ENCODE measurements at places on chromosomes 7 and 10. TPM values are rescaled to one million over a fixed set of nuclear protein-coding genes. Genes with fewer than 3 reads are reported as not detected.
A peak's percentile ranks its signal among the peaks of the same experiment; 100 is the strongest.

GRCh38 chr10:132282667-132283603, 24.8 kb downstream of the STK32C start:
- no peak for DNase-seq

DNA sequence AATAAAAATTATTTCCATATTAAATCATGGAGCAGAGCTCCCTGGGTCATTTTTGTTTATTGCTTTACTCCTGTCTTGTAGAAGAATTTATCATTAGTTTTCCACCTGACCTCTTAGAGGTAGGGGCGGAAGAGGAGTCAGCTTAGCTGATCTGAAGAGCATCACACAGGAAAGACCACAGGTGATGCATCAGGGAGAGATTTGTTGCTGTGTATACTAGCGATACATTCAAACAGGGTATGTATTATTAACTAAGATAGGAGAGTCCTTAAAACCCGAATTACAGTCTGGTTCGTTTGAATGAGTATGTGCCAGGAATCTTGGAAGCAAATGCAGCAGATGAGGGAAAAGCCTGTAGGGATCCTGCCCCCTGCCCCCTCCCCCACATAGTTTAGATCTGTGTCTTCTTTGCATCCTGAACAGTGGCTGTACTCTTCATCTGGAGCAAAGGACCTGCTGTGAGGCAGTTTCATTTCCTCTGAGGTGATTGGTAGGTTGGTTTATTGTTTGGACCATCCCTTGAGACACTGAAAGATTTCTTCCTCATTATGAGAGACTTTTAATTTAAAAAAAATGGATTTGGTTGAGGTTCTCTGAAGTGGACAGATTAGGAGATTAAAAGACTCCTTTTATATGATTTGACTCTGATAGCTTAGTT, 177.0 kb downstream of the SND1 start:
- no peak for DNase-seq

GRCh38 chr10:88850712-88851111, 932 bp downstream of the ANKRD22 start:
- no peak for DNase-seq

The ADO gene
- polyA plus RNA-seq = 8.0 TPM

- peak; percentile 29 for DNase-seq
These were observed 694.8 kb downstream of the KCNMA1 start for GRCh38 chr10:76942628-76943416.

The IGFBP3 gene
- polyA plus RNA-seq = 692 TPM

- DNase-seq = no peak
These were observed 253.0 kb downstream of the AGMO start for GRCh38 chr7:15308821-15309220.

The IFIT1B gene
- polyA plus RNA-seq = not detected

The FAM25C gene
- not detected for polyA plus RNA-seq

DNA sequence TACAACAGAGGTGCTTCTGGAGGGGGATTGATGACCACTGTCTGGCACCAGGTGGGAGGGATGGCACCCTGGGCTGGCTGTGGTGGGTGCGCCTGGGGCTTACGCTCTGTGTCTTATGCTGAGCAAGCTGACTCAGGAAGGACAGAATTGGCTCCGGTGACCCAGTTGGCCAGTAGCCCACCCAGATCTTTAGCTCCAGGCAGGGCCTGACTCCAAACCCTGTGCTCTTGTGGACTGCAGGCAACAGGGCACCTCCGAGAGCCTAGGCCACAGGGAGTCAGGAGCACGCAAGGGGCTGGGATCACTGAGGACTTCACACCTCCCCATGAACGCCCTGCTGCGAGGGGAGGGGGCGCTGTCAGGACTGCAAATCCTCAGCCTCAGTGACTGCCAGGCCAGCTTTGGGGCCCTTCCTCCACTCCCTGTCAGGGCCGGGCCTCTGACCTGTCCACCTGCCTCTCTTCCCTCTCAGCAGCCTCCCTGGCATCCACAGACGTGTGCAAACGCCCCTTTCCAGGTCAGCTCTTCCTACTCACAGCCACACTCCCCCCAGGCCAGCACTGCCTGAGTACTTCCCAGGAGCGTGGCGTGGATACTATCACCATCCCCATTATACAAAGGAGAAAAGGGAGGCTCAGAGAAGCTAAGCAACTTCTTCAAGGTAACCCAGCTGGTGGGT, 118.7 kb downstream of the SLIT1 start:
- DNase-seq = no peak

- peak; percentile 7 for DNase-seq
These were observed 88.5 kb downstream of the VTI1A start for GRCh38 chr10:112535531-112535951.

DNA sequence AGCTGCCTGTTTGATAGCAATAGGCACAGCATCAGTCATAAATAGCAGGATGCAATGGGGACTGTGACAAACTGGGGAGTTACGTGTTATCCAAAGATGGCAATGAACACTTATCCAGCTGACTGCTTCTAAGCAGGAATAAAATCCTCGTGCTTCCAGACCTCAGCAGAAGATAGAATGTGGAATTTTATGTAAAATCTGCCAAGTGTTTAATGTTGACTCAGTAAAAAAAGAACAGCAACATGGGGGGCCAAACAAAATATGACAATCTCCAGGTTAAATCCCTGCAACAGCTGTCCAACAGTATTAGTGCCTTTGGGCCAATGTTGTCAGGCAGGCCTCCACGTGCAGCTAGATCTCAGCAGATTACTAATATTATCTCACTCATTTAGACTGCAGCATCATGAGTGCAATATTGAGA, 127.3 kb downstream of the SEMA3C start:
- DNase-seq = no peak

GRCh38 chr7:27555670-27556069, 107.0 kb downstream of the HIBADH start:
- no peak for DNase-seq
